ENCODE measurements at places on chromosomes 3 and 15.

DNA sequence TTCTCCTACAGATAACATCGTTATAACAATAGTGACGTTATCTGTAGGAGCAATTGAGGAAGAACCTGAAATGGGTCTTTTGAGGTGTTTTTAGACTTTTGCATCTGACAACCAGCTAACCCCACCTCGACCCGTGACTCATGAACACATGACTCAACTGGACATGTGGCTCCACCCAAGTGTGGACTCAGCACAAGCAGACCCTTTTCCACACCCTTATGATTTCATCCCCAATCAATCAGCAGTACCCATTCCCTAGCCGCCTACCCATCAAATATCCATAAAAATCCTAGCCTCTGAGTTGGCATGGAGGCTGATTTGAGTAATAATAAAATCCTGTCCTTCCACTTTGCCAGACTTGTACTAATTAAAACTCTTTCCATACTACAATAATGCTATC is 255.4 kb downstream of the ARPP21 start:
- no peak for DNase-seq

GRCh38 chr3:194761384-194761783 is 75.7 kb downstream of the FAM43A start:
- no peak for DNase-seq

- no peak for DNase-seq
Measured at GRCh38 chr15:92970656-92971055, 70.5 kb downstream of the CHD2 start.

- no peak for DNase-seq
Measured at GRCh38 chr3:177015881-177016280, 181.4 kb downstream of the TBL1XR1 start.

DNA sequence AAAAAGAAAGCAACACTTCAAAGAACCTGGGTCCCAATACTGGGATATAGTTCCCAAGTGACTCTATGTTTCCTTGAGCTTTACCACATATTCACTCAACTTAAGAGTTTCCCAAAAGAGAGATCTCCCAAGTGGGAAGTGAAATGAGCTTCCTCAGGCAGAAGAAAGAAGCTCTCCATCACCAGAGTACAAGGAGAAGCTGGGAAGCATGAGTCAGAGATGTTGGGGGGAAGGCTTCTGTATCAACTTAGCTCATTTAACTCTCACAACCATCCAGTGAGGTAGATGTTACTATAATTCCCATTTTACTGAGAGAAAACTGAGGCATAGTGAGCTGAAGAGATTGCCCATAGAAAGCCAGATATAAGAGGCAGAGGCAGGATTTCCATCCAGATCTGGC is 47.0 kb upstream of the TRIM42 start:
- DNase-seq: no peak

GRCh38 chr3:34376691-34377090 is 578.3 kb downstream of the PDCD6IP start:
- DNase-seq: no peak

DNA sequence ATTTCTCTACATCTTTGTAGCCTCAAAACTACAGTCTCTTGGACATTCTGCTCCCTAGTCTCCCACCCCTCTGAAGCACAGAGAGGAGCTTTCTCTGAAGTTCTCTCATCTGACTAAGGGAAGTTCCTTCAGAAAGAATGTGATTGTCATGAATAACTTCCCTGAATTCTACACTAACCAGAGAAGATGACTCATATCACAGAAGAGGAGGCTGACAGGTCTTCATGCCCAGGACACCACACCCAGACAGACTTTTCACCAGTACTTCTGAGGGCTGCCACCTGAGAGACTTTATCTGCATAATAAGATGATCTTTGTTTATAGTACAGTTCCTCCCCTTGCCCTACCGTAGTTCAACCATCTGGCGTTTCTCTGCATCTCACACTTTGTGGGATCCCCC is 52.8 kb downstream of the CDIN1 start:
- DNase-seq: no peak

DNA sequence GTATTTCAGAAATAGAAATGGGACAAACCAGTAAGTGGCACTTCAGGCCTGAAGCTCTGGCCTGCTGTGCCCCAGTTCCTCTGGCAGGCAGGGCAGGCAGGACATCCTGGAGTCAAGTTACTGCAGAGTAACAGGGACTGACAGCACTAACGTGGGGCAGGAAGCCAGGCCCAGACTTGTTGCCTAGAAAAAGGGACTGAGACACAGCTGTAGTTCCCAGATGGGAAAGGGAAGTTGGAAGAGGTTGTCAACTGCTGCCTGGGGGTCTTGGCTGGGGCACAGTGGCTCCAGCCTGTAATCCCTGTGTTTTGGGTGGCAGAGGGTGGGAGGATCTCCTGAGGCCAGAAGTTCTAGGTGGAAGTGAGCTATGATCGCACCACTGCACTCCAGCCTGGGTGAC is 171.9 kb downstream of the FMN1 start:
- DNase-seq: no peak

DNA sequence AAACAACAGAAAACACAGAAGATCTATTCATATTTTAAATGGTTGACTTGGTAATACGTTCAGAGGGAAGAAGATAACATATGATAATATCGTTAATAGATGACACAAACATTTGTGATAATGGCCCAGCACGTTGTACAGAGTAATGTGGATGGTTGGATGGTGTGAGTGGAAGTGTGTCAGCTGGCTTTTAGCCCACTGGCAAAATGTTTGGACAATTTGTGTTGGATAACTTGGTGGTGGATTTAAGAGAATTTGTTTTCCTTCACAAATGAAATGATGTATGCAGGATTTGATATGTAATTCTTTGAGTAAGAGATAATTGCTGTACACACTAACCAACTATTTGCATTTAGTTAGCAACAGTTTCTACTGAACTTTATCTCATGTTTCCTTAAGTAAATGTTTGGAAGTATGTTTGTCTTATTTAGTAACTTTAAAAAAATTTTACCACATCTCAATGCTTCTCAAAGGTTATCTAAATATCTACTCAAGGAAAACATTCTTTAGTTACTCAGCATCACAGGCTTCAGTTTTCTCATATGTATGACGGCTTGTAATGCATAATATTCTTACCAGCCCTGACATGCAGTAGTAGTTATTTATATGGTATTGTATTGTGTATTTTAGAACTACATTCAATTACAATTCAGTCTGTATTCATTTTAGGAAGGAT is 328.5 kb upstream of the GOLIM4 start:
- DNase-seq: no peak

GRCh38 chr3:72628065-72628464 is 220.2 kb downstream of the SHQ1 start:
- DNase-seq: no peak

DNA sequence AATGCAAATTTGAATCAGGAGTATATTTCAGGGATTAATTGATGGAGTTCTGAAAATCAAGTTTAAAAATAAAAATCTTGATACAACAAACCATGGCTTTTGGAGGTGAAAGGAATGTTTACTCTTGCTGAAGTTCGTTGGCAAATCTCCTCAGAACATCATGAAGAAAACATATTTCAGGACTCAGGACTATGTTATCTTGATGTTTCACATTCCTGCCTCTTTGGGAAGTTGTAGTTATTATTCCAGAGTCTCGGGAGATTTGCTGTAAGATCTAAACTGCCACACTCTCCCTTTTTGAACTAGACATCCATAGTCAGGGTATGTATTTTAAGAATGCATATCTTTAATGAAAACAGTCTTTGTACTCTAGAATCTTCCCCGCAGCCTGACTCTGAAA is 271.2 kb downstream of the RBMS3 start:
- DNase-seq: no peak

GRCh38 chr3:183895296-183895695 is 10.6 kb upstream of the PARL start:
- peak; percentile 27 for DNase-seq

DNA sequence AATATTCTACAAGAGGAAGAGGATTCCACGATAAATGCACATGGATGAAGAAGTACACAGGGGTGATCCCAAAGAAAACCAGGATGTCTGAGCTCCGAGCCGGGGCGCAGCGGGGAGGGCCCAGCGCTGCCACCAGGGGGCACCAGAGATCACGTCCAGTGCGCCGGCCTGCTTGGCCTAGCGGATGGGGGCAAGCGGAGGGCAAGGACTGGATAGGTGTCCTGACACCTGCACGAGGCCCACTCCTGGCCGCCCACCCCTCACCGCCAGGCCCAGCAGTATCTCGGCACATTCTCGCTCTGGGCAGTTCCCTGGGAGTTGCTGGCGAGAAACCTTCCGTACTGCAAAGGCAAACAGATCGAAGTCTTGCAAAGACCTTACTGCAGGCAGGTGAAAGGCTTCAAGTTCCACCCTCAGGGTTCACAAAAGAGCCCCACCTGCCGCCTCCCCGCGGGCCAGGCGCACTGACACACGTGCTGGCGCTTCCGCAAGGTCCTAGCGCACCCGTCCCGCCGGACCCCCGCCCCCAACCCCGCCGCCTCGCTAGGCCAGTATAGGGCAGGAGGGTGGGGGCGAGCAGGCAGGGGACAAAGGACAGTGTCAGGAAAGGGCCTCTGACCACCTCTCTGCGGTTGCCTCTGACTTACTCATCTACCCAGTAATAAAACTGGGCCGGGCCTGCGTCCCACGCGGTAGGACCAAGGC is 3.3 kb downstream of the ANKRD63 start:
- DNase-seq: peak; percentile 76

GRCh38 chr3:195129644-195130492 is 141.1 kb downstream of the XXYLT1 start:
- no peak for DNase-seq

DNA sequence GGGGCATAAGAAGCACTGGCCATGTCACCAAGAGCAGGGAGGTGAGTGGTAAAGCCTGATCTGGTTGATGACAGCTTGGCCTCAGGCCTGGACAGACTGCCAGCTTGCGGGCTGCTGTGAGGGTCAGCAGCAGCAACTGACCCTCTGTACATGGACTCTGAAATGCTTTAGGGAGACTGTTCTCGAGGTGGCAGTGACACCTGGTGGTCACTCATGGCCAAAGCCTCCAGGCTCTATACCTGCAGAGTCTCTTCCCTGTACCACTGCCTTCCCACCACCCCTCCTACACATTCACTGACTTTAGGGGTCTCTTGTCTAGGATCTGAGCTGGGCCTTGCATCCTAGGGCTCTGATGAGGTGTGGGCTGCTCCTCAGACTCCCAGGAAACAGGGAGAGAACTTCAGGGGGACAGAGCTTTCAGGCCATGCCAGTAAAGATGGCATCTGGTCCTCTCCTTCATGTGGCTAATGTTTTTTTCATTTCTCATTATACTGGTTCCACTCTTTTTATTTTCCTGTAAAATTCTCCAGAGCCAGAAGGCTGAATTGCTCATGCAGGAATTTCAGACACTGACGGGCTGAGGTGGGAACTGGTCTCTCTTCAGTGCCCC is 17.2 kb upstream of the TIMP4 start:
- no peak for DNase-seq

DNA sequence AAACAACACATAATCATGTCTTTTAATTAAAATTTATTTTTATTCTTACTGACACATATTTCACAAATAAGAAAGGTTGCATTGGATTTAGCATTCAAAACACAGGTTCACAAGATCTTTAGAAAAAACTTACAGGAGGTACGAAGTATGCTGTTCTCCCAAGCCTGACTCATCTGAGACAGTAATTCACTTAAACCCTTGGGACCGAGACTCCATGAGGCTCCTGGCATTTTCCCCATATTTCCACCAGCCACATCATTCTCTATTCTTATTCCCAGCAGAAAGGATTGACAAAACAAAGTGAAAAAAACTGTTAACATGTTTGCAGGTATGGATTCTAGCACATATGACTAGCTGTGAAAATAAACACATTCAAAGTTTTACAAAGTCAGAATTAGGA is 52.6 kb downstream of the CNTN3 start:
- no peak for DNase-seq

GRCh38 chr15:67138891-67139855 is 73.8 kb downstream of the SMAD3 start:
- DNase-seq: no peak

DNA sequence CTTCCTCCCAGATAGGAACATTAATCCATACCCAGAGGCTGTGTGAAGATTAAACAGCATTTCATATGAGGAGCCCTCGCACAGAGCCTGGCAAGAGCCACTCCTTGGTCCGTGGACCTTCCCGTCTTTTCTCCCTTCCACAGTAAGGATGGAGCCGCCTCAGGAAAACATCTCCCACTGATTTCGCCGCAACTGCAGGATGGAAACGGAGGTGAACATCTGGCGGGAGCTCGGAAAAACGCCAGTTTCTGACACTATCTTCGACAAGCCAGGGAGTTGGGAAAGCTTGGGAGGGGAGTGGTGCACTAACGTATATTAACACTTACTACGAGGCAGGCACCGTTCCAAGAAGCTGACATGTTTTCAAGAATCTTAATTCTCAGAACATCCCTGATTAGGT is 157.9 kb downstream of the XXYLT1 start:
- DNase-seq: no peak

GRCh38 chr15:38010395-38010794 is 76.0 kb downstream of the TMCO5A start:
- DNase-seq: no peak

- no peak for DNase-seq
Measured at GRCh38 chr3:141000686-141001085, 50.5 kb upstream of the SPSB4 start.

- DNase-seq: no peak
Measured at GRCh38 chr3:184399410-184399809, 19.6 kb downstream of the CHRD start.

DNA sequence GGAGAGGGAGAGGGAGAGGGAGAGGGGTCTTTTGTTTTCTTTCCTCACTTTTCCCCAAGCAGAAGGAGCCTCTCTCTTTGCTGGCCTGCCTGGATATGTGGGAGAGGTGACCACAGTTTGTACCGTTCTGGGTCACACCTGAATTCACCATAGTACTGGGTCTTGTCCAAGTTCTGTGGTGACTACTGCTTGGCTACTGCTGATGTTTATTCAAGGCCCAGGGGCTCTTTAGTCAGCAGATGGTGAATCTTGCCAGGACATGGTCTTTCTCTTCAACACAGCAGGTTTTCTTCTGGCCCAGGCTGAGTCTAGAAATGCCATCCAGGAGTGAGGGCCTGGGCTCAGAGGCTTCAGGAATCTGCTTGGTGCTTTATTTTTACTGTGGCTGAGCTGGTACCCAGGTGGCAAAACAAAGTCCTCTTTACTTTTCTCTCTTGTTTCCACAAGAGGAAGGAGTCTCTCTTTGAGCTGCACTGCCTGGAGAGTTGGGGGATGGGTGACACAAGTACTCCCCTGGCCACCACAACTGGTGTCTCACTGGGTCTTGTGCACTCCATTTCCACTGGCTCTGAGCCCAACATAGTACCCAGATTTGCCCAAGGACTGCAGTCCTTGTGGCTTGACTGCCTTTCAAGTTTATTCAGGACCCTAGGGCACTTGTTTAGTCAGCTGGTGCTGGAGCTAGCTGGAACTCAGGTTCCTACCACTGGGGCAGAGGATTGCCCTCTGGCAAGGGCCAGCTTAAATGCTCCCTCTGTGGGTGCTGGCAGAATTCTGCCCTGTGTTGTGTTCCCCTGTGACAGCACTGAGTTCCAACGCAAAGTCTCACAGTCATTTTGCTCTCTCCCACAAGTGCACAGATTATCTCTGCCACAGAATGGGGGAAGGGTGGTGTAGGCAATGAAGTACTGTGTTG is 16.8 kb upstream of the CCNDBP1 start:
- no peak for DNase-seq

- DNase-seq: no peak
Measured at GRCh38 chr15:78979456-78980320, 34.8 kb upstream of the CTSH start.

- no peak for DNase-seq
Measured at GRCh38 chr3:58651276-58651675, 15.3 kb downstream of the FAM3D start.

GRCh38 chr15:92915766-92916435 is 15.8 kb downstream of the CHD2 start:
- DNase-seq: no peak

Measured in activated CD8-positive, alpha-beta memory T cell treated with anti-CD3 and anti-CD28 coated beads, Interleukin-2, amount 50 U/mL, for 4 hours (primary cell).